ENCODE measurements at places on chromosomes 4 and X.

DNA sequence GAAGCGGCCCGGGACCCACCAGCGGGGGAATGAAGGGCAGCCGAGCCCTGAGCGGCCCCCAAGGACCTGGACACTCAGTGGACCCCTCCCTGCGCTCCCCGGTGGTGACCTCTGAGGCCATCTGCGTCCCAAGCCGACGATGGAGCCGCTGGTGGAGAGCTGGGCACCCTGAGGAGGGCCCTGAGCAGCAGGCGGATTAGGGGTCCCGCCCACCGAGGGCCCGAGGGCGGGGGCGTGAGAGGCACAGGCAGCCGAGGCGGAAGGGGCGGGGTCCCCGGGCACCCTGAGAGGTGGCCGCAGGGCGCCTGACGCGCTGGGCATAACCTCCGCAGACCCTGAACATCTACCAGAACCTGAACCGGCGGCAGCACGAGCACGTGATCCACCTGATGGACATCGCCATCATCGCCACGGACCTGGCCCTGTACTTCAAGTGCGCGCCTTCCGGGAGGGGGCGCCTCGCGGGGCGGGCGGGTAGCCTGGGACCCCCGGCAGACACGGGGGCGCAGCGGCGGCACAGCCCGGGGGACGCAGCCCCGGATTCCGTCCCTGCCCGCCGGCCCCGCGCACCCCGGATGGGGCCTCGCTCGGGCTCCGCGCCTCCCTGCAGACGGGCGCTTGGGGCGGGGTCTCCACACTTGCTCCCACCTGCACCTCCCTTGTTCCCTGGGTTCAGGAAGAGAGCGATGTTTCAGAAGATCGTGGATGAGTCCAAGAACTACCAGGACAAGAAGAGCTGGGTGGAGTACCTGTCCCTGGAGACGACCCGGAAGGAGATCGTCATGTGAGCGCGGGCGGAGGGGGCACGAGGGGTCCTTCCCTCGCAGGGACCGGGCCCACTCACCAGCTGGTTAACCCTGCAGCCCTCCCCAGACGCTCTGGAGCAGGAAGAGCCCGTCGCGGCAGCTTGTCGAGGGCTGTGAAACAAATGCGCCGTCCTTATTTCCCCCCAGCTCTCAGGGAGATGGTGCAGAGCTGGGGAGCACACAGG, 10.3 kb downstream of the ATP5ME start:
- no peak for DNase-seq

DNA sequence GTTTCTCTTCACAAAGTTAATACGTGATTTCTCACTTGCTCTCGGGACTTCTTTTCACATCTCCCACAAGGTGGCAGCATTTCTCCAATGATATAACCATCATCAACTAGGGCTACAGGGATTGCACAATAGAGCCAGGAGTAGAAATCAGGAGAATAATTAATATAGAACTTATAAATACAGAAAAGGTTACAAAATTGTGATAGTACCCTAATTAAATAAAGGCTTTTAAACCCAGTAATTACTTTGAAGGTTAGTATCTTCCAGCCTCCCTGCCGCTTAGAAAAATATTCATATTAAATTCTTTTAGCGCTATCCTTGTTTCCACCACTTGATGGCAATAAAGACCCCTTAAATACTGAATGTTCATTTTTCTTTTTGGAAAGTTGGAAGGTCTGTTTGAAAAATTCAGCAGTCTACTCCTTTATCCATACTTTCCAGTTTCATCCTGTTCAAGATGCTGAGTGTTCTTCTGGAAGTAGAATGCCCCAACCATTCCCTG, 65.8 kb downstream of the RASGEF1B start:
- no peak for DNase-seq

DNA sequence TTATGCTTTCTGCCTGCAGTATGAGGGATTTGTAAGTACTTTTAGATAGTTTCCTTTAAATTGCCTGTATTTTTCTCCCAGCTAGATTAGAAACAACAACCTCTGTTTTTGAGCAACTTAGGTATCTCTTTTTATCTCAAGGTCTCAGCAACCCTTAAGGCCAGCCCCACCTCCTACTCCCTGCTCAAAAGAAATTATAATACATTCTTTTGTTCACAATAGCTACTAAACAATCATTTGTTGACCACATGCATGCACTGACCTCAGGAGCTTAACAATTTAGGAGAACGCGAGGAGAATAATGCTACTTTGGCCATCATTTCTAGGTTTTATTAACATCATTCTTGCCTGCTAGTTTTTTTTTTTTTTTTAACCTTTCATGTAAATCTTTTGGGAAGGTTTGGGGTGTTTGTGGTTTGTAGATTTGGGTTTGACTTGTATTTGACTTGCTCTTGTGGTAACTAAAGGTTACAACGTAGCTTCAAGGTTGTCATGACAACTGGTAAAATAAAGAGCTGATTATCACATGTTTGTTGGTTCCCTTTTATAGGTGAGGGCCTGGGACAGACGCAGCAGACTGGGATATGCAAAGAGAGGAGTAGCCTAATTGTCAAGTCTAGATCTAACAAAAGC, 145.4 kb upstream of the PLAC1 start:
- no peak for DNase-seq

GRCh38 chr4:128357286-128357685, 69.7 kb upstream of the PGRMC2 start:
- DNase-seq = no peak

DNA sequence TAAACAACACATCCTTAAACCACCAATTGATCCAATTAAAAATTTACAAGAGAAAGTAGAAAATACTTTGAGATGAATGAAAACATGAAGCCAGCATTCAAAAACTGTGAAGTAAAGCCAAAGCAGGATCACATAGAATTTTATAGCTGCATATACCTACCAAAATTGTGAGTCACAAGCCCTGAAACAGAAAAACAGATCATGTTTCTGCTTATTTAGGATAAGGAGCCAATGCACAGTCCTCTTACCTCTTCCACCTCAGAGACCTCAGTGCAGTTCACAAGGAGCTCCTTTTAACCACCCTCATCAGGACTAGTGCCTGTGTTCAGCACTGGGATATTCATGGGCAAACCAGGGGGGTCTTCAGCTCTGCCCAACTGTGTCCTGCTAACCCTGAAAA, 386.7 kb downstream of the TECRL start:
- DNase-seq = no peak

Data from Peyer's patch (tissue), 4 donors.